ENCODE measurements at places on chromosomes 7 and 10.

- DNase-seq, result no peak
Measured at GRCh38 chr10:84140036-84140379, 699 bp downstream of the GHITM start.

- DNase-seq, result no peak
Measured at GRCh38 chr7:76354516-76354915, 4.3 kb downstream of the YWHAG start.

DNA sequence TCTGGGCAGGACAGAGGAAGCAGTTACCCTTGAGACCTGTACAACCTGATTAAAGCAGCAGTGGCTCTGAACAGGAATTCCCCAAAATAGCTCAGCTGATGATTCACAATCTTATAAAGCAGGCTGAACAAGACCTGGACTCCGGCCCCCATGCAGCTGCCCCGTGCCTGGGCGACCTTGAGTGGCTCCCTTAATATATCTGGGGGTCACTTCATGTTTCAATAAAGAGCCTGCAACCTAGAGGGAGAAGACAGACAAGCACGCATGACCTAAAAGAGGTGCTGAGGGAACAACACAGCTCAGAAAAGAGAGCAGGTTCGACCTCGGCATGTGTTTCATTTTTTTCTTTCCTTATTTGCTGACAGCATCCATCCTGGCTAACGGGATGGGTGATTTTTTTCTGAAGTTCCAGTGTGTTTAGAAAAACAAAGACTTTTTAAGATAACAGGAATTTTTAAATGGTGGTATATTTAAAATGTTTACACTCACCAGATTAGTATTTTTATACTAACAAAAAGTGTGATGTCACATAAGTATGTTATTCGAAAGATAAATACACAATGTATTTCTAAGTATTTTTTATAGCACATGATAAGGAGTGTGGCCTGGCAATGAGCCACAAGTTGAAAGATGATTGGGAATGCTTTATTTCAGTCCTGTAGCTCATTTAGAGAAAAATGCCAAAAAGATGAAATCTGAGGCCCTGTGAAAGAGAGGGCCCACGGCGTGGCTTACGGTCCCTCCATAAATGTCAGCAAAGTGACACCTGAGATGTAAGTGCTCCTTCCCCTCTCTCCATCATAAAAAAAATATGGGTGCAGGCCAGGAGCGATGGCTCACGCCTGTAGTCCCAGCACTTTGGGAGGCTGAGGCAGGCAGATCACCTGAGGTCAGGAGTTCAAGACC is 161.3 kb downstream of the SLIT1 start:
- DNase-seq, result no peak

DNA sequence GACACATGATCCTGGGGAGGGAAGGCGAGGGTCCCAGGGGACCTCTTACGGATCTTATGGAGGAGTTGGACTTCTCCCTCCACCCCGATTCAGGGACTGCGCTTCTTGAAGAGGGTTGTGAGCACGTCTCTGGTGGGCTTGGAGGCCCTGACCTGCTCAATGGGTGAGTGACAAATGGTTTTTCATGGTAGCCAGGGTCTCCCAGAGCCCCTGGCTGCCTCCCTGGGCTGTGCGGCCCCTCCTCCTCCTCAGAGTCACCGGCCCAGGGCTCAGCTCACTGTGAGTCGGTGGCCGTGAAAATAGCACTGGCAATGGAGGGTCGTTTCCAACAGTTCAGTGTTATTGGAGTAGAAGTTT is 26.6 kb downstream of the INPP5A start:
- DNase-seq, result no peak

DNA sequence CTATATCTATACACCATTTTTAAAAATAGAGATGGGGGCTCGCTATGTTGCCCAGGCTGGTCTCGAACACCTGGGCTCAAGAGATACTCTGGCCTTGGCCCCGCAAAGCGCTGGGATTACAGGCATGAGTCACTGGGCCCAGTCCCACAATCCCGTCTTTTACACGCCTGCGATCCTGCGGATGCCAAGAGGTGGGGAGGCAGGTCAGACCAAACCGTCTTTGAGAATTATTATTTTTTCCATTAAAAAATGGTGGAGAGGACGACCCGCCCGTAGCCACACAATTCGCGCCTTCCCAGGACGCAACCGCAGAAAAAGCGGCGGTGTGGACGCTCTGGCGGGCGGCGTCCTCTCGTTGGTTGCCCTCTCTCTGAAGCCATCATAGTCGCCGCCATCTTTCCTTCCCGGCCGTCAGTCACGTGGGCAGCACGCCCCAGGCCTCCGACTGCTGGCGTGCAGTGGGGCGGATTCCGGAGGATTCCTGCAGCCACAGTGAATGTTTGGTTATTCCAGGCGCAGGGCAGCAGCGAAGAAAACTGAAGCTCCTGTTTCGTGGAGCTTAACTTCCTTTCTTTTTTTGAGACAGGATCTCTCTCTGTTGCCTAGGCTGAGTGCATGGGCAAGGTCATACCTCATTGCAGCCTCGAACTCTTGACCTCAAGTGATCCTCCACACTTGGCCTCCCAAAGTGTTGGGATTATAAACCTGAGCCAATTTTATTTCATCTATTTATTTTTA is 9.9 kb upstream of the EPHB4 start:
- DNase-seq, result peak; percentile 92

- DNase-seq, result no peak
Measured at GRCh38 chr10:127378628-127379027, 170.5 kb upstream of the NPS start.

GRCh38 chr7:70460562-70460961 is 671.4 kb upstream of the GALNT17 start:
- no peak for DNase-seq

GRCh38 chr7:95190515-95190914 is 133.8 kb downstream of the PON1 start:
- DNase-seq, result no peak

- DNase-seq, result no peak
Measured at GRCh38 chr10:104273286-104273685, 4.3 kb downstream of the GSTO2 start.

- DNase-seq, result no peak
Measured at GRCh38 chr10:102413806-102414561, 4.6 kb downstream of the PSD start.

DNA sequence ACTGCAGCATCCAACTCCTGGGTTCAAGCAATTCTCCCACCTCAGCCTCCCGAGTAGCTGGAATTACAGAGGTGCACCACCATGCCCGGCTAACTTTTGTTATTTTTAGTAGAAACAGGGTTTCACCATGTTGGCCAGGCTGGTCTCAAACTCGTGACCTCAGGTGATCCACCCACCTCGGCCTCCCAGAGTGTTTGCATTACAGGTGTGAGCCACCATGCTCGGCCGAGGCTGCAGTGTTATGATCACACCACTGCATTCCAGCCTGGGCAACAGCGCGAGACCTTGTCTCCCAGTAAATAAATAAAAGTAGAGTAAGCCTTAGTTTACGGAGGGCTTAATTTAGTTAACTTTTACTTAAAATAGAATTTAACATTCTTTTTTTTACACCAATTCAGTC is 23.7 kb upstream of the IGF2BP3 start:
- DNase-seq, result no peak

DNA sequence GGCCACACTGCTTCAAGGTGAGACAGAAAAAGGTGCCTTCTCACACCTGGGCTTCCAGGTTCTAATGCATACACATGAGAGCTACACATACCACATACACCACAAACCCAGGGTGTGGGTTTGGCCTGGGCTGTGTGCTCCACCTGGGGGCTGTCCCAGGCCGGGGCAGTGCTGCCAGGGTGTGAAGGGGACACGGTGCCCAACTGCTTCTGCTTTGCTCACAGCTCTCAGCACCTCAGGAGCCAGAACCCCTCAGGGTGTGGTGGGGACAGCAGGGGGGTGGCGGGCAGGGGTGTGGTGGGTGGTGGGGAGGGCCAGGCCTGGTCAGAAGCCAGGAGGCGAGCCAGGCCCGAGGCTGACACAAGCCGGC is 51.1 kb downstream of the TMEM209 start:
- no peak for DNase-seq

GRCh38 chr7:45692031-45692430 is 117.9 kb downstream of the ADCY1 start:
- no peak for DNase-seq

DNA sequence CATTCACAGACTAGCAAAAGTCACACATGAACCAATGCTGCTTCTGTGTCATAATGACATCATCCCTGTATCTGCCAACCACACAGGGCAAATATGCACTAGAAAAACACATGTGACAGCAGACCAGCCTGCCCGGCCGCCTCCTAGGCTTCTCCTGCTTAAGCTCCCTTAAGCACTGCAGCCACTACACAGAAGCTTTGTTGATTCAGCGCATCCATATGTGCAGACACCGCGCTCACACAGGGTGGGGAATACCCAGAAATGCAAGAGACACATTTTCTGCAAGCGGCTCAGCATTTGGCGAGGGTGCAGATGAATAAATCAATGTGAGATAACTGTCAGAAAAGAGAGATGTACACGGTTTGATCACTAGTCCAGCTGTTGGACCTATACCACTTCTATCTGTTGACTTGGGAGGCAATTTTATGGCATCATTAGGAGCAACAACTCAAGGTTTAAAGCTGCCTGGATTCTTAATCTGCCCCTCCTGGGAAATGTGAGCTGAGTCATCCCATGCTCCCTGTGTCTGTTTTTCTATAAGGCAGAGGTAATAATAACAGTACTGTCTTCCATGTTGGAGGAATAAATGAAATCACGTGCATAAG is 33.4 kb downstream of the CPXM2 start:
- DNase-seq, result no peak

DNA sequence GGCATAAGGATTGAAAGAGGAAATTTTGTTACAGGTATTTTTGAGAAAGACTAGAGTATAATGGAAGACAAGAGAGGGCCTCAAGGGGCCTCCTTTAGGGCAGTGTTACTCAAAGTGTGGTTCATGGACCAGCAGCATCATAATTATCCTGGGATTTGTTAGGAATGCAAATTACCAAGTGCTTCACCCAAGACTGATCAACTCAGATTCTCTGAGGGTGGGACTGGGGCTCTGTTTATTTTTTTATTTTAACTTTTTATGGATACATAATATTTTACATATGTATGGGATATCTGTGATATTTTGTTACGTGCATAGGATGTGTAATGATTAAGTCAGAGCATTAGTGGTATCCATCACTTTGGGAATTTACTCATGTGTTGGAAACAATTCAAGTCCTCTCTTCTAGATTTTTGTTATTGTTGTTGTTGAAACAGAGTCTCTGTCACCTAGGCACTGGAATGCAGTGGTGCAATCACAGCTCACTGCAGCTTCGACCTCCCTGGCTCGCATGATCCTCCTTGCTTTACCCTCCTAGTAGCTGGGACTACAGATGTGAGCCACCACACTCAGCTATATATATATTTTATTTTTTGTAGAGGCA is 2.2 kb upstream of the KCTD7 start:
- no peak for DNase-seq

DNA sequence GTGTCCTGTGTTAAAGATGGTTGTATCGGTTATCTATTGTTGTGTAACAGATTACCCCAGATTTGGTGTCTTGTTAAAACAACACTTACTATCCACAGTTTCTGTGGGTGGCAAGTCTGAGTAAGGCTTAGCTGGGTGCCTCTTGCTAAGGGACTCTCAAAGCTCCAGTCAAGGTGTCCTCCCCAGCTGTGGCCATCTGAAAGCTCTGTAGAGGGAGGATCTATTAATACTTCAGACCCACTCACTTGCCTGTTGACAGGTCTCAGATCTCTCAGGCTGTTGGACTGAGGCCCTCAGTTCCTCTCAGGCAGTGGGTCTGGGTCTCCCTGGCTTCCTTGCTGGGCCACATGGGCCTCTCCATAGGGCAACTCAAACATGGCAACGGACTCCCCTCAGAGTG is 19.6 kb downstream of the ARID5B start:
- no peak for DNase-seq

DNA sequence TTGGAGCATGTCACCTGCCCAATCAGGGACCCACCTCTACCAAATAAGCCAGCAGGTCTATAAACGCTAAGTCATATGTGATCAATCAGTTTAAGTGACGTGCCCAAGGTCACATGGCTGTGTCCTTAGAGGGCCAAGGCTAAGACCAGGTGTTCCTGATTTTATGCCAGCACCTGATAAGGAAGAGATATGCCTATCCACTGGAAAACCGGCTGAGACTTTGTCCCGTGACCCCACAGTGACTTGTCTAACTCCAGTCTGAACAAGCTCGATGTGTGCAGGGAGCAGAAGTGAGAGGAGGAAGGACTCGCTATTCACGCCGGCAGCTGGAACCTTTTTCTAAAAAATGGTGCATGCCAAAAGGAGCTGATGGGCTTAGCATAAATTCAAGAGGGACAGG is 57.0 kb downstream of the PRKAG2 start:
- DNase-seq, result no peak

DNA sequence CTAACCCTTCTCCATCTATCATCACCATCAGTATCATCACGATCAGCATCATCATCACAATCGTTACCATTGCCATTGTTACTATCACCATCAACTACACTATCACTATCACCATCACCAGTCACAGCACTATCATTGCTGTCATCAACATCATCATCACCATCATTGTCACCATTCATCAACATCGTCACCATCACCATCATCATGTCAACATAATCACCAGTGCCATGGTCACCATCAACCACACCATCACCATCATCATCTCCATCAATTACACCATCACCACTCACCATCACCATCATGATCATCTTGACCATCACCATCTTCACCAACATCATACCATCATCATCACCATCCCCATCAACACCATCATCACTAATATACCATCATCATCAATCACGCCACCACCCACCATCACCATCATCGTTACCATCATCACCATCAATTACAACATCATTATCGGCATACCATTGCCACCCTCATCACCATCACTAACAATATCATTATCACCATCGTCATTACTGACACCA is 66.5 kb downstream of the TNS3 start:
- DNase-seq, result no peak

DNA sequence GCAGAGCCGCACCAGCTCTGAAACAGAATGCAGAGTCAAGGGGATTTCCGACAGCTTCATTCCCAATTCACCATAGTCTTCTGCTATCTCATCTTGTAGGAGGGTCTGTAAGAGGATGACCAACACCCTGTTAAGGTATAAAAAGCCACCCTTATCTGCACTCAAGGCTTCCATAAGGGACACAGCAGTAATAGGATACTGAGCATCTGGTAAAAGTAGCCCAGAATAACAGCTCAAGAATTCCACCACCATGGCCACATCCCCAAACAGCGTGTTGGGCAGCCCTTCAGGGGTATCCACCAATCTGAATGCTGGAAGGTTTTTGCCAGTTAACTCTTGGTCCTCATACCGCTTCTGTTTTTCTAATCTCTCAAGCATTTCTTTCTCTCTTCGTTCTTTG is 43.8 kb downstream of the FZD9 start:
- DNase-seq, result no peak

DNA sequence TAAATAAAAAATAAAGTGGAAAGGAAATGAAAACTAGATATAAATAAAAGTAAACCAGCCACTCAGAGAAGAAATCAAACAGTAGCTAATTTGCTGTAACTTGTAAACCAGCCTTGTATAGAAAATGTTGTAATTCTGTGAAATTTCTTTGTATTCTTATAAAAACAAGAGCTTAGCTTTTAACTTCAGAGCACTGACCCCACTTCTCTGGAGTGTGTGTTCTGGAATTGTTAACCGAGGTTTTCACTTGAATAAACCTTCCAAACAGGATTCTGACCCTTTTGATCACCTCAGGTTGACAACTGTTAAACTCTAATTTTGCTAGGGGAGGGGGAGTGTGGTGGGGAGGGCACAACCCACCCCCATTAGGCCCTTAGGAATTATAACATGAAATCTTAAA is 151.9 kb upstream of the TRIM24 start:
- no peak for DNase-seq

GRCh38 chr7:49014870-49015269 is 90.5 kb downstream of the CDC14C start:
- DNase-seq, result no peak
